ENCODE measurements at places on chromosomes 7 and 10.
A peak's percentile ranks its signal among the peaks of the same experiment; 100 is the strongest.

DNA sequence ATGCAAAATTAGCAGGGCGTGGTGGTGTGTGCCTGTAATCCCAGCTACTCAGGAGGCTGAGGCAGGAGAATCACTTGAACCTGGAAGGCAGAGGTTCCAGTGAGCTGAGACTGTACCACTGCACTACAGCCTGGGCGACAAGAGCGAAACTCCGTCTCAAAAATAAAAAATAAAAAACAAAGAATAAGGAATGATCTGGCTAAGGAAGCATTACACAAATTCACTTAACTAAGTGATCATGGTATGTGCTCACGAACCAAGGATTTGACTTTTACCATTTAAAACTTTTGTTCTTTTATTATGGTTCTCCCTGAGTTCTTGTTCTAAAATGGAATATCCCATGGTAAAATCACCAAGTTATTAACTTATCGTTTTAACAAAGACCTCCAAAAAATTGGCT, 71.2 kb downstream of the SIRT1 start:
- DNase-seq = no peak

DNA sequence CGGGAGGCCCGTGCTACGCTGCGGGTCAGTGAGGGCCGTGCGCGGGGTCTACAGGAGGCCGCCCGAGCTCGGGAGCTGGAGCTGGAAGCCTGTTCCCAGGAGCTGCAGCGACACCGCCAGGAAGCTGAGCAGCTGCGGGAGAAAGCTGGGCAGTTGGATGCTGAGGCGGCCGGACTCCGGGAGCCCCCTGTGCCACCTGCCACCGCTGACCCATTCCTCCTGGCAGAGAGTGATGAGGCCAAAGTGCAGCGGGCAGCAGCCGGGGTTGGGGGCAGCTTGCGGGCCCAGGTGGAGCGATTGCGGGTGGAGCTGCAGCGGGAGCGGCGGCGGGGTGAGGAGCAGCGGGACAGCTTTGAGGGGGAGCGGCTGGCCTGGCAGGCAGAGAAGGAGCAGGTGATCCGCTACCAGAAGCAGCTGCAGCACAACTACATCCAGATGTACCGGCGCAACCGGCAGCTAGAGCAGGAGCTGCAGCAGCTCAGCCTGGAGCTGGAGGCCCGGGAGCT, 7.0 kb downstream of the LZTS2 start:
- DNase-seq = no peak

DNA sequence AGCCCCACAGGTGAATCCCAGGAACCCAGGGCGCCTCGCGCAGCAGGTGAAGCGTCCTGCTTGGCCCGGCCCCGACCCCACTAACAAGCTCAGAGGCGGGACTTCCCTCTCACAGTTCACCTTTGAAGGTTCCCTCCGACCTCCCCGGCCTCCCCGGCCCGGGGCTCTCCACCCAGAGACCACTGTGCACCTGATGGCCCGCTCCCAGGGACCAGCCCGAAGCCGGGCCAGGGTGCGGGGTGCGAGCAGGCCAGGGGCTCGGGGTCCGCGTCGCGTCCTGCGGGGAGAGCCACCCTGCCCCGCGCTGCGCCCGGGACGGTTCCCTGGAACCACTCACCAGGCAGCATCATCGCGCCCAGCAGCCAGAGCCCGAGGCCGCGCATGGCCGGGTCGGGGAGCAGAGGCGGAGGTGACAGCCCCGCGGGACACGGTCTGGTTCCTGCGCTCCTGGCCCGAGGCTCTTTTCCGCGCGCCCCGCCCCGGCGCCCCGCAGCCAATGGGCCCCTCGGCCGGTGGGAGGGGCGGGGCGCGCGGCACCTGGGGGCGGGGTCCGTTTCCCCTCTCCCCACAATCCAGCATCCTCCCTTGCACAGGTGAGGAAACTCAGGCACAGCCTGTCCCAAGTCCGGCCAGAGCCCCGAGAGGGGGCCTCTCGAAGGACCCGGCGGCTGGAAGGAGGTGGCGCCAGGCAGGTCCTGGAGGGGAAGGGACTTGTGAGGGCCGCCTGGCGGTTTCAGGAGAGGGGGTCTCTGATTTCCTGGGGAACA, at the start of gene ADAM8:
TSS of gene ADAM8 (minus strand) at position 434 of the 767 bp plus-strand sequence. CDS start at position 383, 51 bp downstream.
- peak; percentile 39 for DNase-seq

DNA sequence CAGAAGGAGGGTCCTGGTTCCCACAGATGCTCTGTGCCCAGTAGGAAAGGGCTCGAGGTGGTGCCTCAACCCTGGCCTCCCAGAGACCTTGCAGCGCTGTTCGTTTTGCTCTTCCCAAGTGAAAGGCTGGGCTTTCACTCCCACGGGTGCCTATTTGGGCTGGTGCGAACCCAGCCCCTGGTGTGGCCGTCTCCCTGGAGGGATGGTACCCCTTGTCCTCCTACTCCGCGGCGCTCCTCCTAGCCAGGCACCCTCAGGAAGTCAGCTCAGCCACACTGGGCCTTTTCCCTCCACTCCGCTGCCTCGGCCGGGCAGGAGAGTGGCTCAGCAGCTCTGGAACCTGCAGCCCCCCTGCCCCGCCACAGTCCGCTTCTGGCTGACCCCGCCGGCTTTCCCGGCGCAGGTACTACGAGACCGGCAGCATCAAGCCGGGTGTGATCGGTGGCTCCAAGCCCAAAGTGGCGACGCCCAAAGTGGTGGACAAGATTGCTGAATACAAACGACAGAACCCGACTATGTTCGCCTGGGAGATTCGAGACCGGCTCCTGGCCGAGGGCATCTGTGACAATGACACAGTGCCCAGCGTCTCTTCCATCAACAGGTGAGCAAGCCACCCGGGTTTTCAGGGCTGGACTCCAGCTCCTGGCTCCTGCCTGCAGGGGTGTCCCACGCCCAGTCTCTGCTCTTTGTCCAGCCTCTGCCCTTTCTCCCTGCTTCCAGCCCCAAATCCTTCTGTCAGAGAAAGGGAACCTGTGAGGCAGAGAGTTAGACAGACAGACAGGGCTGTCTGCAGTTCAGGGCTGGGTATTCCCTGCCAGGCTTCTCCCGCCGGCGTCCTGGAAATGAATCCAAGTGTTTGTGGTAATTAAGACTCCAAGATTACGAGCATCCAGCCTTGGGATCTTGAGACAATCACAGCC, 5.2 kb downstream of the PAX2 start:
- DNase-seq = no peak

DNA sequence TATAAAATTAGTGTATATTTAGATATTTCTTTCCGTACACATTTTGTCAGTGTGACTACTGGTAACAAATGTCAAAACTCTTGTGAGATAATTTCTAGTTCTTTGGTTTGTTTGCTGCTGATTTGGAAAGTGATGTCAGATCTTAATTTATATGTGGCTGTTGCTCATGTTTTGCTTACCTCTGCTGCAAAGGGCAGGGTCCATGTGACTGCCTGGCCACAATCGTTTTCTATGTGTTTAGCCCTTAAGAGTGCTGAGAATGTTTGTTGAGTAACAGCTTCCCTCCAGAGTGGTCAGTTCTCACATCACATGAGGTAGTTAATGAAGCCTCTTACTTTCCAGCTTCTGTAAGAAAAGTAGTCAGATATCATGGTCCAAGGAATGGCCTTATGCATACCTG, 4.2 kb downstream of the NRBF2 start:
- DNase-seq = no peak

DNA sequence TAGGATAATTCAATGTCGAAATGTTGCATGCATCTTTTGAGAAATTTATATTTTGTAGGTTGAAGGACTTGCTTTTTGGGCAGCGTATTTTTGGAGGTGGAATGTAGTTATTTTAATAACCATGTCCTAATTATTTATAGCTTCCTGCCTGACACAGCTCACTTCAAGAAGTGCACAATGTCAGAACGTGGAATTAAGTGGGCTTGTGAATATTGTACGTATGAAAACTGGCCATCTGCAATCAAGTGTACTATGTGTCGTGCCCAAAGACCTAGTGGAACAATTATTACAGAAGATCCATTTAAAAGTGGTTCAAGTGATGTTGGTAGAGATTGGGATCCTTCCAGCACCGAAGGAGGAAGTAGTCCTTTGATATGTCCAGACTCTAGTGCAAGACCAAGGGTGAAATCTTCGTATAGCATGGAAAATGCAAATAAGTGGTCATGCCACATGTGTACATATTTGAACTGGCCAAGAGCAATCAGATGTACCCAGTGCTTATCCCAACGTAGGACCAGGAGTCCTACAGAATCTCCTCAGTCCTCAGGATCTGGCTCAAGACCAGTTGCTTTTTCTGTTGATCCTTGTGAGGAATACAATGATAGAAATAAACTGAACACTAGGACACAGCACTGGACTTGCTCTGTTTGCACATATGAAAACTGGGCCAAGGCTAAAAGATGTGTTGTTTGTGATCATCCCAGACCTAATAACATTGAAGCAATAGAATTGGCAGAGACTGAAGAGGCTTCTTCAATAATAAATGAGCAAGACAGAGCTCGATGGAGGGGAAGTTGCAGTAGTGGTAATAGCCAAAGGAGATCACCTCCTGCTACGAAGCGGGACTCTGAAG, 620 bp downstream of the ZRANB1 start:
- DNase-seq = no peak

DNA sequence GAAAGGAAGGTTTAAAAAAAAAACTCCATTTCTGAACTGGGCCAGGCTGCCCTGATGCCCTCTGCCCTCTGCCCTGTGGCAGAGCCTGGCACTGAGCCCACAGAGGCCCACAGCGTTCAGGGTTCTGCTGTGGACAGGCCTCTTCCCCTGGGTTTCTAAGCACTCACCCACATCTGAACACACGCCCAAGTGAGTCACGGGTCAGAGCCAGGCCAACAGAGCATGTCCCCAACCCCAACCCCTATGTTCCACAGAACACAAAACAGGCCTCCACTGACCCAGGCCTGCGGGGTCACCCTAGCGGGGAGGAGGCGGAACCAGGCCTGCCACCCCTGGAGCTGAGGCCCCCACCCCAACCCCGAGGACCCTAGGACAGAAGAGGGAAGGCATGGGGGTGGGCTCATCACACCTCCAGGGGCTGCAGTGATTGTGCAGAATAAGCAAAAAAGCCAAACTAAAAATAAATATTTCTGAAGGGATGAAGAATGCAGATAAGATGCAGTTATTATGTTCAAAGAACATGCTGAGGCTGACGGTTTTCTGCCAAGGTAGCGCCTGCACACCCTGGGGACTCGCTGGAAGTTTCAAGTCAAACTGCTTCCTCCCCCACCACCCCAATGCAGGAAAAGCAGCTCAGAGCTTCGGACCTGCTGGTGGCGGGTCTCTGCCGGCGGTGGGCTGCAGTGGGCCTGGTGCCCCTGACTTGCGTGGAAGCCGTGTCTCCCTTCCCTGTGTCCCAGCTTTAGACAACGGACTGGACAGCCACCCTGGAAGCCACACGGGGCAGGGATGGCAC, 5.4 kb downstream of the WDR86 start:
- no peak for DNase-seq

All from stimulated activated CD8-positive, alpha-beta memory T cell treated with anti-CD3 and anti-CD28 coated beads, Interleukin-15, amount 100 ng/mL, for 4 hours (primary cell).